Immature natural killer cell (primary cell): ENCODE measurements at places on chromosomes 12 and 14. TPM values are rescaled to one million over a fixed set of nuclear protein-coding genes. Genes with fewer than 3 reads are reported as not detected.

The PPP1R1A gene
- not detected for polyA plus RNA-seq

The ADSS1 gene
- polyA plus RNA-seq: 2.4 TPM

DNA sequence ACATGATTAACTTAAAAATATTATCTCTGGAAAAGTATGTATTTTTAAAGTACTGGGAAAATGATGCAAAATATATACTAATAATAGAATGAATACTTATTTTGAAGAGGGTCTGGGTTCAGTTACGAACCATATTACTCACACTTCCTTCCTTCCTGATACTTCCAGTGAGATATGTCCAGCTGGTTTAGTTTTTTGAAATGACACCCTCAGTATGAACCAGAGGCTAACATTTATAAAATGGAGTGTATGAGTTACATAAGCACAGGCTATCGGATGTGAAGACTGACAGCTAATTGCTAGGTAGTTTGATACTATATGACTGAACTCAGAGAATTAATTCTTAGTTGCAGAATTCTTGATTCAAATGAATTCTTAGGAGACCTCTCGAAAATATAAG, 122.9 kb downstream of the OTOGL start:
- no peak for DNase-seq

- DNase-seq: no peak
Measured at GRCh38 chr12:59874781-59875180, 279.0 kb downstream of the SLC16A7 start.

GRCh38 chr12:25054076-25054782, 105.3 kb upstream of the BCAT1 start:
- DNase-seq: no peak

GRCh38 chr12:40142001-40142744, 36.3 kb upstream of the SLC2A13 start:
- DNase-seq: no peak

DNA sequence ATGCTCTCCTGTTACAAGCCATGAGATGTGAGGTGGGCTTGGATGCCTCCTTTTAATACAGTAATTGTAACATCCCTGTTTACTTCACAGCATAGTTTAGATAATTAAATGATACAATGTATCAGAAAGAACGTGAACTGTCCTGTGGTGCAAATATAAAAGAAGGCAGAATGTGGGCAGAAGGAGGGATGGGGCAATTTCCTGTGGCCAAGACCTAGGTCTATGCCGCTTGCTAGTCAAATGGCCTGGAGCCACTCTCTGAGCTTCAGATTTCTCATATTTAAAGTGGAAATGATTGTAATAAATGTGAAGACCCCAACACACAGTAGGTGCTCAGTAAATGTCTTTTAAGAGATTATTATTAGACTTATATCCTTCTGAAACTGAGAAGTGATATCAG, 24.0 kb upstream of the EVL start:
- DNase-seq: no peak
